ENCODE measurements at places on chromosomes 4 and X. TPM values are rescaled to one million over a fixed set of nuclear protein-coding genes. Genes with fewer than 3 reads are reported as not detected.

DNA sequence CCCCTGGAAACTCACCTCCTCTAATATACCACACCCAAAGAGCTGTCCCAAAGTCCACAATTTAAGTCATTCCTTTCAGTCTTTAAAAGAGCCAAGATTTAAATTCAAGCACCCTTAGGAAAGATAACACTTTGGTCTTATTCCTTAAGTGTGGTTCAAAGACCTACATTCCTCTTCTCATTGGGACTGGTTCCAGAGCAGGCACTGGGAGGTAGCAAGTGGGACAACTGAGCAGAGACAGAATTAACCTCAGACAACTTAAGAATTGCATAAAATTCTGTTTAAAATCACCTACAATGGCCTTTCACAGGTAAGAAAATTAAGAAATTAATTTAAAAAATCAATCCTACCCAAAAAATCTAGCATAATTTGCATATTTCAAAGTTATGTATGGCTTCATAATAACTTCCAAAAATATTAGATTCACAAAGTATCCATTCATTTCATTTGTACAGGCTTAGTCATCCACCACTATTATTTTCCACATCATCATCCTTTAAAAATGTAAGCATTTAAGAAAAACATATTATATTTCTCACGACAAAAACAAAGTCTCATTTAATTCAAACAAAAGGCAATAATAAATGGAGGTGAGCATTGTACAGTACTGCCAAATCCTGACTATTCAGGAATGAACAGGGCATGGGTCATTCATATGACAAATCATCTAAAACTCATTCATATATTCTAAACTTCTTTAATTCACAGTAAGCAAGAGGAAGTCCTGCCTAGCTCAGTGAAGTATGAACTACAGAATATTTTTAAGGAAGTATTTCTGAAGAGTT lies 13.6 kb downstream of the PRSS12 start:
- no peak for DNase-seq
- no peaks in the 10 kb centered on the region for H3K4me1 ChIP-seq
- H3K4me3 ChIP-seq = no peak overlapping the region
- no peak overlapping the region for H3K27ac ChIP-seq
- no peaks in the 10 kb centered on the region for H3K27me3 ChIP-seq

GRCh38 chr4:70680934-70681333 lies 7.4 kb upstream of the UTP3 start:
- H3K36me3 ChIP-seq = no peaks in the 10 kb centered on the region
- H3K4me1 ChIP-seq = no peaks in the 10 kb centered on the region
- H3K27me3 ChIP-seq = no peaks in the 10 kb centered on the region
- H3K27ac ChIP-seq = no peak overlapping the region

DNA sequence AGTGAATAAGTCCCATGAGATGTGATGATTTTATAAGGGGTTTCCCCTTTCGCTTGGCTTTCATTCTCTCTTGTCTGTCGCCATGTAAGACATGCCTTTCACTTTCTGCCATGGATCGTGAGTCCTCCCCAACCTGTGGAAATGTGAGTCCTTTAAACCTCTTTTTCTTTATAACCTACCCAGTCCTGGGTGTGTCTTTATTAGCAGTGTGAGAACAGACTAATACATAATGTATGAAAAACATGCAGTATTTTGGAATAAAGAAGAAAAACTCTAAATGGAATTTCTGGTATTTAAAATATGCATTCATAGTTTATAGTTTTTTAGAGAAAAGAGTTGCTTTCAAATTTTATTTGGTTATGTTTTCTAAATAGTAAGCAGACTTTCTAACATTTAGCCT lies 360.7 kb downstream of the PCDH7 start:
- H3K27ac ChIP-seq = no peak overlapping the region
- H3K4me1 ChIP-seq = no peaks in the 10 kb centered on the region
- no peak for DNase-seq
- H3K36me3 ChIP-seq = no peaks in the 10 kb centered on the region

GRCh38 chrX:153564047-153564606 lies 34.8 kb downstream of the CCNQ start:
- H3K27ac ChIP-seq = no peak overlapping the region
- peaks cover 30% of the 10 kb centered on the region for H3K27me3 ChIP-seq
- no peaks in the 10 kb centered on the region for H3K36me3 ChIP-seq
- H3K4me3 ChIP-seq = no peak overlapping the region

DNA sequence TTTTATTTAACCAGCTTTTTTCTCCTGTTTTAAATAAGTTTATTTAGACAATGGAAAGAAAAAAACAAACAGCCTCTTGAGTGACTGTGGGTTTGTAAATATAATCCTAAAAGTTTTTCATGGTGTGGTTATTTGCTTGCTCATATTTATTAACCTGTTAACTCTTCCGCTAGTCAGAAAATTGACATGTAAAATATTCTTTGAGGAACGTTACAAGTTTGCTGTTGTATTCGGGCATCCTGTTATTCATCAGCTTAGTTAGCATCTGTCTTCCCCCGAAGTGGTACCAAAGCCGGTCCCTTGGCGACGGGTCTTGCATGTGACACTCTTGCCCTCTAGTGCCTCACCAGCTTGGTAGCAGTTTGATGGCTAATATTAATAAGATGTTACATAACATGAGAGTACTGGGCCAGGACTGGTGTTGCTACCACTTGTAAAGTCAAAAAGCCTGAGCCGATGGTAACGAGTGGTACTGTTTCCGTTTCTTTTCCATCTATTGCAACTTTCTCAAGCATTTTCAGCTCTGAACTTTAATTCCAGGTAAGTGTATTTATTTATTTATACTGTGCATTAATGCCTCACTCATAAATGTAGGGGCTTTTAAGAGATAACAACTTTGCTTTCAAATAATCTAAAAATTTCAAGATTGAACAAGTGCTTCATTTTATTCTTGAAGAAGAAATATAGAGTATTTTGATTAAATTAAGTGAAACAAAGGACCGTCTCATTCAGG lies at the start of gene NDST3:
NDST3 (plus strand) TSS at position 434 of the 733 bp plus-strand sequence. CDS start 19,425 bp downstream, outside the sequence.
- no peaks in the 10 kb centered on the region for H3K27me3 ChIP-seq
- H3K27ac ChIP-seq = no peak within 1 kb of the TSS
- no peaks in the 10 kb centered on the region for H3K36me3 ChIP-seq
- H3K4me1 ChIP-seq = no peaks in the 10 kb centered on the region
- DNase-seq = no peak

GRCh38 chr4:173420801-173421200 lies 21.9 kb upstream of the SCRG1 start:
- DNase-seq = no peak
- no peaks in the 10 kb centered on the region for H3K27me3 ChIP-seq
- H3K36me3 ChIP-seq = no peaks in the 10 kb centered on the region
- no peak overlapping the region for H3K4me3 ChIP-seq
- no peak overlapping the region for H3K27ac ChIP-seq
- H3K4me1 ChIP-seq = no peaks in the 10 kb centered on the region

The JAKMIP1 gene
- total RNA-seq = 0.11 TPM

The F8A2 gene
- total RNA-seq = not detected

The NDNF gene
- total RNA-seq = not detected

The EDA2R gene
- total RNA-seq = not detected
